ENCODE measurements at places on chromosomes 2 and 18.

DNA sequence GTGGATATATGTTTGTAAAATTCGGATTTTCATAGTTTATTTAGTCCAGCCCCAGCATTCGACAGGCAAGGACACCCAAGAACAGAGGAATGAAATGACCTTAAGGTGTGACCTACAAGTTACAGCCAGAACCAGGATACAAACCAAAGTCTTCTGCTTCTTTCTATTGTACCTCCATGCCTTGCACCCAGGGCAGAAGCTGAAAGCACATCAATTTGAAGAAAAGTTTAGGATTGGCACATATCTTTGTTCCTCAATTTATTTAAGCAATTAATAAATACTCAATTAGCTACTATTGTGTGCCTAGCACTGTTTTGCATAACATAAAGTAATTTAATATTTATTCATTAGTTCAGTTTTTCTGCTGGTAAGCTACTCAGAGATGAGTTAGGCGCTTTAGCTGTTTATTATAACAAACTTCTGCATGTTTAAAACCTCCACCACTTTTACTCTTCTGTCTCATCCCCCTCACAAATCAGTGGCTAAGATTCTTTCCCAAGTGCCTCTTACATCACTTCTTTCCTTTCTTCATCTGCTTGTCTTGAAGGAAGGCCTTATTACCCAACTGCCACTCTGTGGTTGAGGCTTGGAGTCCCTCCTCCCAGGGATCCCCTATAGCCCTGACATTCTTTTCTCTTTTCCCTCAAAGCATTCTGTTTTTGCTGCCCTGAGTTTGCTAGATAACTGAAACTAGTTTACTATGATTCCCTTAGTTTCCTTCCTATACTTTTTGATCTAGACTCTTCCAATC lies 37.1 kb upstream of the DARS1 start:
- no peak for DNase-seq

GRCh38 chr18:75222407-75222806 lies 11.8 kb downstream of the TSHZ1 start:
- no peak for DNase-seq

- DNase-seq: no peak
These were observed 123.0 kb downstream of the IRS1 start for GRCh38 chr2:226676618-226677017.

GRCh38 chr2:17976871-17977746 lies 98.6 kb downstream of the KCNS3 start:
- DNase-seq: no peak

DNA sequence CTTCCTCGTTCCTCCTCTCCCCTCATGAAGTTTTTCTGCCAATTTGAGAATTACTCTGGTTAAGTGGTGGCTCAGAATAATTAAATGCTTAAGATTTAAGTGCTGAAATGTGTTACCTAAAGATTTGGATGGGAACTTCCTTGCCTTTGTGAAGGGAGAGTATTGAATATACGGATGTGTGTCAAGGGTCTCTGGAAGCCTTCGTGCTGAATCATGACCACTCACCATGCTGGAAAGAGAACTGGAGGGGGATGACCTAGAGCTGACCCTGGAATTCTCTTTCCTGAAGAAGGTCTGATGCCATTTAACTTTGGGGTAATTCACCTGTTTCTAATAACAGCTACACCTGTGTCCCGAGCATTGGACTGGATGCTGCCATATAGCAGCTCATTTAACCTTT lies 2.2 kb downstream of the MOCOS start:
- DNase-seq: no peak

GRCh38 chr2:42464631-42465030 lies 29.2 kb downstream of the KCNG3 start:
- no peak for DNase-seq

- DNase-seq: no peak
These were observed 31.0 kb upstream of the DARS1 start for GRCh38 chr2:136016427-136016826.

GRCh38 chr2:231821908-231822307 lies 35.7 kb downstream of the COPS7B start:
- no peak for DNase-seq

DNA sequence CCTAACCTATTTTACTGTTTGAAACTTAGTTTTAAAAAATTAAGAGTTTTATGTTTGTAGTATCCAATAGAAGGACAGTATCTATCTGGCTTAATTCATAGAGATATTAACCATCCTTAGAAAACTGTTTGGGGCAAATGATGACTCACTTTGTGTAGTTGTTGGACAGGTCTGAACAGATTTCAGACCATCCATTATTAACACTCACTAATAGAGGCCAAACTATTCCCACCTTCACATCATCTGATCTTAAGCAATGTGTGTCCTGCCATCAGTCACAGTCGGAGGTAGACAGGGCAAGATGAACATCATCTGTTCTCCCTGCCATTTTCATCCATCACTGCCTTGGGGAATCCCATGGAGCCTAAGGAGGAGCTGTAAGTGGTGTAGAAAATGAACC lies 164.6 kb upstream of the DCC start:
- DNase-seq: no peak

- DNase-seq: no peak
These were observed 60.0 kb downstream of the TMEM131 start for GRCh38 chr2:97935719-97936161.

DNA sequence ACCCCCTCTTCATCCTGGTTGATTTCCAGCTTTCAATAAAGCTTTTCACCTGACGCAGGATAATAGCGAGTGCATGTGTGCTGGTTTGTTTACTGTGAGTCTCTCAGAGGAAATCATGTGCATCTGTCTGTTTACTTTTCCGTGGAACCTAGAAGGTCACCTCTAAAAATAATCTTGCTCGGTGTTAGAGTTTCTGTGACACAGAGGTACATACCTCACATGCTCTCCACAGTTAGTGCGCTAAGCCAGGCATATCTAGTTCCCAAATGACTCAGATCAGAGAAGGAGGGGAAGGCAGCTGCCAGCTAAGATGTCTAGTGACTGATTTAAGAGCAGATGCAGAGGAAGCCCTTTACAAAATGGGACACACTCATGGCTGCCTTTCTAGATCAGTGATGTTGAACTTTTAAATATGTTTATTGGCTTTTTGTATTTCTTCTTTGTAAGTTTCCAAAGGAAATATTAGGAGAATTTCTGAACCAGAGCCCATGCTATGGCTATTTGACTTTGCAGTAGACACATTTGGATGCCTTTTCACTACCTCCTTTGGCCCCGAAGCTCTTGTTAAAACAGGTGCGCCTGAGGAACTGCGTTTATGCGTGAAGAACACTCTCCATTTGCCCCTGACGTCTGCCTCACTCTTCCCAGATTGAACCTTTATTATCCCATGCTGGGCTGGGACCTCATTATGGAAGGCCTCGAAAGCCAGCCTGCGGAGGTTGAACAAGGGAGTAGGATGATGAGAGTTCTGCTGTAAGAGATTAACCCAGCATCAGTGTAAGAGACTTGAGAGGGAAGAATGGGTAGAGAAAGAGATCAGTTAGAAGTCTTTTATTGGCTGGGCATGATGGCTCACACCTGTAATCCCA lies 145.6 kb downstream of the FAM161A start:
- DNase-seq: no peak

- DNase-seq: no peak
These were observed 44.6 kb downstream of the INHBB start for GRCh38 chr2:120390381-120391055.

- DNase-seq: no peak
These were observed 108.6 kb downstream of the MAP4K4 start for GRCh38 chr2:101806123-101806522.

GRCh38 chr2:119748135-119748534 lies 11.6 kb upstream of the PTPN4 start:
- DNase-seq: no peak

- no peak for DNase-seq
These were observed 12.5 kb upstream of the MAL start for GRCh38 chr2:95012881-95013550.

DNA sequence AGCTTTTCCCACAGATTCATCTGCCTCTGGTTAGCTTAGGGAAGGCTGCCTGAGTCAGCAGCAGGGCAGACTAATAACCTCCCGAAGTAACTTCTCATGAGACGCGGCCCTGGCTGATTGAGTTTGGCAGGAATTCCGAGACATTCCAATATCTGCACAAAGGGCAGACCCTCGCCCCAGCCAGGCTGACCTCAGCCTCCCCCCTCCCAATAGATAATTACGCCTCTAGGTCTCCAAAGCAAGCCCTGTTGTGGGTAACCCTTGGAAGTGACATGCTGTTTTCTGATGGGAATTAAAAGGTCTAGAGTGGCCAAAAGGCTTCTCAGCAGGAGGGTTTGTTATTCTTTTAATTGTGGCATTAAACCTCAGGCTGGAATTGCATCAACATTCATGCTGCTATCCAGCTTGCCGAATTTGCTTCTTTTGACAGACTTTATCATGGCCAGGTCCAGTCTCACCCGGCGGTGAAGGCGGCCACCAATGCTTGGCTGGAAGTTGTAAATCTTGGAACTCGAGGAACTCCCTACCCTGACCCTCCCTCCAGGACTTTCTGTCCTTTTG lies 98.0 kb upstream of the SLC14A2 start:
- DNase-seq: no peak

- DNase-seq: no peak
These were observed 96.6 kb upstream of the NOSTRIN start for GRCh38 chr2:168705534-168706470.

- no peak for DNase-seq
These were observed 648.9 kb upstream of the VRK2 start for GRCh38 chr2:57397550-57398360.

- DNase-seq: no peak
These were observed 580.8 kb downstream of the ERBB4 start for GRCh38 chr2:211957799-211958198.

DNA sequence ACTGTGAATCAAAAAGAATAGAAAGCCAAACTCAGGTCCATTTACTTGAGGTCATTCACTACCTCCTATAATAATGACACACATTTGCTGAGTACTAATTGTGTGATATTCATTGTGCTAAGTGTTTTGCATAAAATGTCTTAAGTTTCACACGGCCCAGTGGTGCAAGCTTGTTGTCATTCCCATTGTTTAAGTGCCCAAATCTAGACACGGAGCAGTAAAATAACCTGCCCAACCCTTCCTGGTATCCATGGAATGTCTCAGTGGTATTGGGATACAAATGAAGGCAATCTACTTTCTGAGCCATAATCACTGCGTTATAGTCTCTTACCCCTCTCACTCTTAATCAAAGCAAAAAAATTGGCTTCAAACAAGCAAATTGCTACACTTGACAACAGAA lies 233.3 kb downstream of the NCKAP5 start:
- no peak for DNase-seq

- no peak for DNase-seq
These were observed 14.2 kb downstream of the NAGK start for GRCh38 chr2:71082402-71083252.

Measured in activated T-helper 2 cell treated with anti-CD3 and anti-CD28 coated beads, Interferon-gamma antibody, Interleukin-2, Interleukin-4, amounts not matched to agents 10 μg/mL and 5 μg/mL and 100 μg/mL, durations not matched to agents 14 hours and 24 hours and 36 hours (primary cell).